ENCODE measurements at places on chromosomes 2 and 18.

GRCh38 chr2:219642069-219642454 lies 14.6 kb downstream of the SLC4A3 start:
- DNase-seq, result no peak

DNA sequence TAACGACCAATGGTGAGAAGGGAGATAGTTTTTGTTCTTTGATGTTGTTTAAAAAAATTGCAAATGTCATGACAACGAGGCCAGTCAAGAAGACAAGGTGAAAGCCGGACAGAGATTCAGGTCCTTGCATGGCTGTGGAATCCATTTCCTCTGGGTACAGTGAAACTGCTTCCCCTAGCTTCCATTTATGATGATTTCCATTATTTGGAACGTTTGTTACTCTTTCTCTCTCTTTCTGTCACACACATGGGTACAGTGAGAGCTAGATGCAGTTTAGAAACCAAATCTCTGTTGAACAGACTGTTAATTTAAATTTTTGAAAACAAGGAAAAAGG lies 57.4 kb upstream of the MSH2 start:
- no peak for DNase-seq

DNA sequence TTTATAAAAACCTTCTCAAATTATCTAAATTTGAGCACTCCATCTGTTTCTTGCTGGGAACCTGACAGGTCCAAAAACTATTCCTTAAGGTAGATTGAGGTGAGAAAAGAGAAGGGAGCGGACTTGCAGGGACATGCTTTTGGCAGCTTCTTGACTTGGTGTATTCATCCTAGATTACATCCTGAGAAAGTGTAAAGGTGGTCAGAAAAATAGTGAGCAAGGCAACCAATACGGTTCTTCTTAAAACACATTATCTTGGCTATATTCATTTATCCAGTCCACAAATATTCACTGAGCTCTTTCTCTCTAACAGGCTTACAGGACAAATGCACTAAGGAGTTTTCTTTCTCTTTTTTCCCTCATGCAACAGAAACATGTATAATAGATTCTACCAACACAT lies 230.0 kb downstream of the LRP1B start:
- DNase-seq, result no peak

DNA sequence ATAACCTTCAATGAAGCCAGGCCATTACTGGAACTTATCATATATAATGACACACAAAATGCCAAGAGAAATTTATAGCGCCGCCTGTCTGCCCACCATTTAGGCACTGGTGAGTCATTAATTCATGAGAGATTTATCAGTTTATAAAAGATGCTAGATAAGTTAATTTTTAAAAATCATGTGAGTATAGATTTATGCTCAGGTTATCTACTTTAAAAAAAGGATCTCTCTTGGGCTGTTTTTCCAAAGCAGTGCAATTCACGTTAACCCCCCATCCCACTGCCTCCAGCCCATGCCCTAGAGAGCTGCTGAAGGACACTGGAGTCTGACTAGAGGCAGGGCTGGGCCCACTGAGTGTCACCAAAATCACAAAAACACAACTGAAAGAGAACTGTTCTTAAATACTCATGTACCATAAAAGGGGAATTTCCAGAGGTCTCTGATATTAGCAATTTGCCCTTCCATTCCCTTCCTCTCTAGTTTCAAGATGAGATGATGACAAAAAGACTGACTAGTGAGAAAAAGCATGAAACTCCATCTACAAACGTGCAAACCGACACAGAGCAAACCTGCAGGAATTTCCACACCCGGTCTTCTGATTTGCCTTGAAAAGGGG lies 160.8 kb downstream of the BCL2 start:
- DNase-seq, result no peak

- no peak for DNase-seq
Observed at GRCh38 chr2:54569745-54570301, 113.7 kb downstream of the SPTBN1 start.

GRCh38 chr2:1837022-1837421 lies 92.7 kb upstream of the PXDN start:
- no peak for DNase-seq

- DNase-seq, result no peak
Observed at GRCh38 chr2:128389388-128390086, 70.9 kb upstream of the HS6ST1 start.

DNA sequence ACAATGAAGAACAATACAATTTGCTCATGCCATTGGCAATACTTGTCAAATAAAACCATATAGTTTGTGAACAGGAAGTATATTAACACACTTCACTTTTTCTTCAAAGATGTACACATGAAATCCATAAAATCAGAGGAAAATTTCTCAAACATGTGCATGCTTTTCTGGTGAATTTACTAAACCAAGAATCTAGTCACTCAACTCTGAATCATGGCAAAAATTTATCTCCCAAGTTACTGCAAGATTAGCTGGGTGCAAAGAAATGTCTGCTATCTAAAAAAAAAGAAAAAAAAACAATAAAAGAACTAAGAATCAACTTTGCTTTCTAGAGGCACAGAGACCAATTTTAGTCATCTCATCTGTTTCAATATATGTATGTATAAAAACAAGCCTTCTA lies 419.2 kb downstream of the NR4A2 start:
- no peak for DNase-seq

DNA sequence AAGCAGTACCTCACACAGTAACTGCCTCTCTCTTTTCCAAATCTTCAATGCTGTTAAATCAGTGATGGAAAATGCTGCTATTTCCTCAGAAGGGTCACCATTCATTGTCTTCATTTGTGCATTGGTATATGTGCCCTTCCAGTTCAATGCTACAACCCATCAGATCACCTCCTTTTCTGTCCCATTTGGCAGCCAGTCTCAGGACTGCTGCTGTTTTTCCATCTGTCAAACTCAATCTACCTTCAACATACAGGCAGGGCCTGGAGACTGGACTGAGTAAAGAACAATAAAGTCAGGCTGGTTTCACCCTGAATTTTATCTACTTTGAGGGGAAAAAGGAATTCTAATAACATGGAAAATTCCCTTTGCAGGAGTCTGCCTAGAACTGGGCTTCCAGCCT lies 17.9 kb downstream of the ZNF385B start:
- DNase-seq, result no peak

- DNase-seq, result no peak
Observed at GRCh38 chr2:10222-10875, 36.0 kb downstream of the FAM110C start.

DNA sequence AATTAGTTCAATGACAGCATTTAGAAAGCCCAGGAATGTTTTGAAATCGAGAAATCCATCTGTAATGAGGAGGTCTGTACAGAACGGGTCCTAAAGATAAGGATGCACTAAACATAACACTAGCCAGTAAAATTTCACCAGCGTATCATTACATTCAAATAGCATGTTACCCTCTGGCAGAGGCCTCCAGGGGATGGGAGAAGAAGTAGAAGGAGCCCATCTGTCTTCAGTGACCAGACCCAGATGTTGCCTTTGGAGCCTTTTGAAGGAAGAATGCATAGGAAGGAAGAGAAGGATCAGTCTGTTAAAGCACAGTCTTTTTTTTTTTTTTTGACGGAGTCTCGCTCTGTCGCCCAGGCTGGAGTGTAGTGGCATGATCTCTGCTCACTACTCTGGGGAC lies 86.1 kb upstream of the BCL2L11 start:
- no peak for DNase-seq

DNA sequence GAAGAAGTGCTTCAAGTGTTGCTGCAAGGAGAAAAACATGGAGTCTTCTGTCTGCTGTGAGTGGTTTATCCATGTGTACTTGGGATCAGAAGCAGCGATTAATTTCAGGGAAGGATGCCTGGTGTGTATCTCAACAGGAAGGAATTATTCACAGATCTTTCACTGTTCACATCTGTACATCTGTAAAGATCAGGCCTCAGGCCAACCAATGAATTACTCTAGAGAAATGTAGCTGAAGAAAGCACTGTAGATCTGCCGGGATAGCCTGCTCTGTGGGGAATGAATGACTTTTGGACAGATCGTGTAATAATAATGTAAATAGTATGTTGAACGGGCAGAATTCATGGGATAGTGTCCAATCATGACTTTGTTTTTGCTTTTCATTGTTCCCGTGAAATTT lies 54.0 kb upstream of the SPP2 start:
- no peak for DNase-seq

- no peak for DNase-seq
Observed at GRCh38 chr2:44459739-44460138, 98.0 kb downstream of the CAMKMT start.

DNA sequence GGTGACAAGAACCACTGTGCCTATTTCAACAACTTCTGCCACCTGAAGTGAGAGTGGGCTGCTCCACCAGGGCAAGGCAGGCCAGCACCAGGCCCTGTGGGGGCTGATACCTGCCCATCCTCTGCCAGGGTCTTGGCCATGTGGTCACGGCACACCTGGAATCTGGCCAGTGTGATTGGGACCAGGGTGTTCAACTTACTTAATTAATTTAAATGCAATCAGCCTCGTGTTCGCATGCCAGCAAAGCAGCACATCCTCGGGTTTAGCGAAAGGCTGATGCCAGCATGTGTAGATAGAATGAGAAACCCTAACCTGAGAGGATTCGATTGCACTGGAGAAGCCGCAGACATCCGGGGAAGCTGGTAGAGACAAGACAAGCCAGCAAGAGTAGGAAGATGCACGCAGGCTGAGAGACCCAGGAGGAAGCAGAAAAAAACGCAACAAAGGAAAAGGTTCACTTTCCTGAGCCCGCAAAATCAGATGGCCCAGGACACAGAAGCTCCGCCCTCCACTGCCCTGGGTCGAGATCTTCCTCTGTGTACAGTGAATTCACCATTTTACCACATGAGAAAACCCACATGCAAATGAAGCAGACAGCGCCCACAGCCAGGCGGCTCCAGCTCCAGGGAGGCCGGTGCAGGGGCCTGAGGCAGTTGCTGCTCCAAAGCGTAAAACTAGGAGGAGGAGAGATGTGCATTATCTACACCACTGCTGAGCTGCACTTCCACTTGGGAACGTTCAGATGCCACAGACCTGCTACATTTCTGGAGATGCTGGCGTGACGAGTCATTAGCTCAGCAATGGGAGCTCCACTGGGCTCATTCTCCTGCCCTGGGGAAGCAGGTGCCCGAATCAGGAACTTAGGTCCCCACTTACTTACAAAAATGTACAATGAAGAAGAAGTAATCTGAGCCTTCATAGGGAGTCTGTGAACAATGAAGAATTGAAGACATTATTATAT lies 92.1 kb downstream of the TMEM18 start:
- no peak for DNase-seq

- DNase-seq, result no peak
Observed at GRCh38 chr18:40371673-40372072, 1583.4 kb upstream of the PIK3C3 start.

GRCh38 chr18:62590799-62591590 lies 68.2 kb downstream of the ZCCHC2 start:
- DNase-seq, result no peak

DNA sequence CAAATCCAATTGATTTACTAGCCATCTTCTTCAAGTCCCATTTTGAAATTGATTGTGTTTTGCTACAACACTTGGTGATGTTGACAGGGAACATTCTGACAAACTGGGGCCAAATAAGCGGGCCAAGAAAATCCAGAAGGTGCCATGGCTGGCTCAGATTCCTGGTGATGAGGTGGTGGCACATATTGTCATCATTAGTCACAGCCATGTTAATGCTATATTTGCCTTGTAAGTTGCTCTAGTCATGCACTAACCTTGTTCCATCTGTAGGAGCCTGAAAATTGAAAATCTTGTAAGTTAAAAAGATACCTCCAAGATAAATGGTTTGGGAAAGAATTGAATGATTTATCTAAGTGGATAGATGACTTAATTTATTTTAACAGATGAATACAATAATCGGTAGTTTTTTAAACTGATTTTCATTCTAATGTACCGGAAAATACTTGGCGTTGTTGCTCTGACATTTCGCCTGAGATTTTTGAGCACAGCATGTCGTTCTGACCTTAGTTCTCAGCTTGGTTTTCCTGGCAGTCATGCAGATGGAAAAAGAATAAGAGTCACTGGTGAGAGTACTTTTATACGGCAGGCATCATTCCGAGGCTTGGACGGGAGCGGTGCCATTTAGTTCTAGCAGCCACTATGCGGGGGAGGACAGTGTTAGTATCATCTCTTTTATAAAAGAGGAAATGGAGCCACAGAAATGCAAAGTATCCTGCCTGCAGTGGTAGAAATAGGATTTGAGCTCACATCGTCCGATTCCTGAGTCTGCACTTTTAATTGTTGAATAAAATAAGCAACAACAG lies 133.9 kb downstream of the ZNF532 start:
- no peak for DNase-seq

- peak; percentile 61 for DNase-seq
Observed at GRCh38 chr2:211745295-211746097, 793.1 kb downstream of the ERBB4 start.

DNA sequence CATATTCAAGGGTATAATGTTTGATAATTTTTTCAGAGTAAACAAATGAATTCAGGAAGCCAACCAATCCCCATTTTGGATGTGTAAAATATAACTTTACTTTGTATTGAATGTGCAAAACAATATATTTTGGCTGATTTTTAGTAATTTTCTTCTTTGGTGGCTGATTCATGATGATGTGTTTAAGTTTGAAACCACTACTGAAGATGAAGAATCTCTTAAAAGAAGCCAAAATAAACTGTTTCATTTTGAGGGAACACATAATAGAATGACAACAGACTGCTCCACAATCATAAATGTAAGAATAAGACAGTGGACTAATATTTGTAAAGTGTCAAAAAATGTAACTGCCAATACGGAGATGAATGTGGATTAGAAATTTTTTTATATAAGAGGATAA lies 52.5 kb upstream of the TRIM43 start:
- DNase-seq, result no peak

DNA sequence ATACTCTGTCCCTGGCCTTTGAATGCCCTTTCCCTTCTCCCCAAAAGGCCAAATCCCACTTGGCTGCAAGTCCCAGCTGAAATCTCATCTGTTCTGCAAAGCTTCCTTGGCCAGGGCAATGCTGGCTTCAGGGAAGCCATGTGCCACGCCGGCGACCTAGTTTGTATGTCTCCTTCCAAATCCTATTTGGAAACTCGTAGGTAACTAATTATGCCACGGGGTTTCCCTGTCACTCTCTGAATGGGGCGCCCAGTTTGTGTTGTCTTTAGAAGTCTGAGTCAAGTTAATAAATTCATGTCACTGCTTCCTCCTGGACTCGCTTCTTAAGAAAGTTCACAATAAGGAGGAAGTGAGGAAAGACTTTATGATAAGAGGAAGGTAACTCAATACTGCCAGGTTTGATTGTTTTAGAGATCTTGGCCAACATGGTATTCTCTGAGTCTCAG lies 19.1 kb downstream of the FHL2 start:
- DNase-seq, result no peak

DNA sequence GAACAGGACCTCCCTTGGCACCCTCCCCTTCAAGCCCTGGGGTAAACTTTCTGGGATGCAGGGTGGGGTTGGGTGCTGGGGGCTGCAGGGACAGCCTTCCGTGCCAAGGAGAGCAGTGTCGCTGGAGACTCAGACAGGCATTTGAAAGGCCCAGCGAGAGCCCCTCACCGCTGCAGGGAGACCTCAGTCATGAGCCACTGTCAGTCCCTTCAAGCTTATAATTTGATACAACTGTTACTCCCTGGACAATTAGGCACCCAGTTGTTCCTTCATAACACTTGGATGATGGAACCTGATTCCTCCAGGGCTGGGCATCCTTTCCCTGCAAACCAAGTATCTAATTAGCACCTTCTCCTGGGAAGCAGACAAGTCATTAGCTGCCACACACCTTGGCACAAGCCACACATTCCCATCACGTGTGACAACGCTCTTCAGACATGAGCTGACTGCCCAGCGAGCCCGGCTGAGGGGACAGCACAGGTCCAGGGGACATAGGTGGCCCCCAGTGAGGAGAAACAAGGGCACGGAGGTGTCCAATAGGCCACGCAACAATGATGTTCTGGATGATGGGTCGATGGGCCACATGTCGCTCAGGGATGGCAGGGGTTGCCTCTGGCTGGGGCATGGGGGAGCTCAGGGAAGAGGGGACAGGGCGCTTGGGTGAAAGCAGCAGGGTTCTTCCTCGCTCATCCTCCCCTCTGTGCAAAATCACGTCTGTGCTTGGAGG lies 59.6 kb downstream of the KCNF1 start:
- DNase-seq, result no peak

Measured in AML-193 (cell line).